Activated CD4-positive, alpha-beta memory T cell treated with anti-CD3 and anti-CD28 coated beads, Interleukin-2, amount 10 ng/mL, durations not matched to agents 7 days and 5 days (primary cell): ENCODE measurements at places on chromosomes 11 and 22. TPM values are rescaled to one million over a fixed set of nuclear protein-coding genes. Genes with fewer than 3 reads are reported as not detected.

NNMT gene
- total RNA-seq: not detected

DNA sequence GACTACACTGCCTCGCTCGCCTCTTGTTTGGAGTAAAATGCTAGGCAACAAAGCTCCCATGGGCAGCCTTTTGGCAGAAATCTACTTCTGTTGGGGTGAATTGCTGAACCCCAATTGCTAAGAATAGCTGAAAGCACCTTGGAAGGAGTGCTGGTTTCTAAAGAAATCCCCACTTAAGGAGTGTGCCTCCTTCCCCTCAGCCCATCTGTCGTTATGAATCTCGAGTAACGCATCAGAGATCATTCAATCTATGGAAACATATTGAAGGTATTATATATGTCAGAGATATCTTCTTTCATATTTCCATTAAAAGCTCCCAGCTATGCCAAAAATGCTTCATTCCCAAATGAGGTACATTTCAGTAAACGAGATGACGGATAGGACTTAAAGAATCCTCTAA is 229.6 kb upstream of the BLID start:
- H3K36me3 ChIP-seq: no peaks in the 10 kb centered on the region
- H3K4me3 ChIP-seq: no peak overlapping the region
- no peak for DNase-seq
- no peaks in the 10 kb centered on the region for H3K27me3 ChIP-seq
- H3K27ac ChIP-seq: no peak overlapping the region

GRCh38 chr11:36899800-36900199 is 301.8 kb upstream of the RAG2 start:
- H3K4me1 ChIP-seq: no peaks in the 10 kb centered on the region
- no peak for DNase-seq
- no peaks in the 10 kb centered on the region for H3K36me3 ChIP-seq
- H3K27ac ChIP-seq: no peak overlapping the region

DNA sequence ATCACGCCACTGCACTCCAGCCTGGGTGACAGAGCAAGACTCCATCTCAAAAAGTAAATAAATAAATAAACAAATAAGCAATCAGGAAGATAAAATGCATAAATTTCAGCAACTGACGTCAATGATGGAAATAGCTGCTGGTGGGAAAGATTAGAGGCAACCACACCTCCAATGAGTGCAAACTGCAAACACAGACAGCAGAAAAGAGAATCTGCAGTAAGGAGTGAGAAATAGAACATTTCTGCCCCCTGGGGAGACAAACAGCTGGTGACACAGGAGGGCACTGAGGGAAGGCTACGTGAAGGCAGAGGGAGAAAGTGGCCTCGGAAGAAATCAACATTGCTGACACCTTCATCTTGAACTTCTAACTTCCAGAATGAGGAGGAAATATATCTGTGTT is 6.5 kb downstream of the PI4KA start:
- H3K4me3 ChIP-seq: no peak overlapping the region
- peaks cover 15% of the 10 kb centered on the region for H3K4me1 ChIP-seq
- H3K36me3 ChIP-seq: peaks cover 2% of the 10 kb centered on the region
- no peak for DNase-seq

FOLH1 gene
- total RNA-seq: not detected

- no peaks in the 10 kb centered on the region for H3K36me3 ChIP-seq
- H3K27ac ChIP-seq: no peak overlapping the region
- no peak for DNase-seq
- peaks cover 21% of the 10 kb centered on the region for H3K4me1 ChIP-seq
Observed at GRCh38 chr11:111438846-111439520, 59.9 kb upstream of the POU2AF1 start.

CHADL gene
- 0.18 TPM for total RNA-seq

DNA sequence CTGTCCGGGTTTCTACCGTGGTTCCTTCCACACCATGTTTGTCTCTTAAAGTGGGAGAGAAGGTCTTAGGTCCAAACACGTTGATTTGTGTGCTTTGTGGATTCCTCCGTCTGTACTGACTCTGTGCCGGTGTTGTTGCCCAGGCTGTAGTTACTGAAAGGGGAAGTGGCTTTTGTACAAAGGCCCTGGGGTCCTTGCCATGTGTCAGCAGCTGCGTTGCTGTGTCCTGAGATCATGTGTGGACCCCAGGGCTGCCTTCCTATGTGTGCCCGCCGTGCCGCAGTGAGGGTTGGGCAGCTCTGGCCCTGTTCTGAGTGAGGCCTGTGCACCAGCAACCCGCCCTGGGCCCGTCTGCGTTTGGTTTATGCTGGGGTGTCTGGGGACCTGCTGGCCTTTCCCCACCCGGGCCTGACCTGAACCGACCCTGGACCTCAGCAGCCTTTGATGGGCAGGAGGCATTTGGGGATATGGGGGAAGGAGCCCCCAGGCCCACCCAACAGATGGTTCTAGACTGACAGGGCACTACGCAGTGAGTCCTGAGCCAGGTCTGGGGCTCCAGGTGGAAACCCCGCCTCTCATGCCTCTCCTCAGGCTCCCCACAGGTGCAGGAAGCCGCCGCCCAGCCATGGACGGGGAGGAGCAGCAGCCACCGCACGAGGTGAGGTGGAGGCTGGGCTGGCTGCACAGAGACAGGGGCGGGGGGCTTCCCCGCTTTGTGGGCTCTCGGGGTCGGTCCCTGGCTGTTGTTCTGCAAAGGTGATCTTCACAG is 6.9 kb downstream of the TRABD start:
- peak overlapping the region; percentile 79 for H3K4me3 ChIP-seq
- peak overlapping the region; percentile 95 for H3K27ac ChIP-seq
- peaks cover 48% of the 10 kb centered on the region for H3K4me1 ChIP-seq
- DNase-seq: peak; percentile 50
- peaks cover 36% of the 10 kb centered on the region for H3K36me3 ChIP-seq

- H3K36me3 ChIP-seq: no peaks in the 10 kb centered on the region
- no peak overlapping the region for H3K4me3 ChIP-seq
- H3K4me1 ChIP-seq: no peaks in the 10 kb centered on the region
Observed at GRCh38 chr11:29317694-29318093, 699.1 kb downstream of the KCNA4 start.

DNA sequence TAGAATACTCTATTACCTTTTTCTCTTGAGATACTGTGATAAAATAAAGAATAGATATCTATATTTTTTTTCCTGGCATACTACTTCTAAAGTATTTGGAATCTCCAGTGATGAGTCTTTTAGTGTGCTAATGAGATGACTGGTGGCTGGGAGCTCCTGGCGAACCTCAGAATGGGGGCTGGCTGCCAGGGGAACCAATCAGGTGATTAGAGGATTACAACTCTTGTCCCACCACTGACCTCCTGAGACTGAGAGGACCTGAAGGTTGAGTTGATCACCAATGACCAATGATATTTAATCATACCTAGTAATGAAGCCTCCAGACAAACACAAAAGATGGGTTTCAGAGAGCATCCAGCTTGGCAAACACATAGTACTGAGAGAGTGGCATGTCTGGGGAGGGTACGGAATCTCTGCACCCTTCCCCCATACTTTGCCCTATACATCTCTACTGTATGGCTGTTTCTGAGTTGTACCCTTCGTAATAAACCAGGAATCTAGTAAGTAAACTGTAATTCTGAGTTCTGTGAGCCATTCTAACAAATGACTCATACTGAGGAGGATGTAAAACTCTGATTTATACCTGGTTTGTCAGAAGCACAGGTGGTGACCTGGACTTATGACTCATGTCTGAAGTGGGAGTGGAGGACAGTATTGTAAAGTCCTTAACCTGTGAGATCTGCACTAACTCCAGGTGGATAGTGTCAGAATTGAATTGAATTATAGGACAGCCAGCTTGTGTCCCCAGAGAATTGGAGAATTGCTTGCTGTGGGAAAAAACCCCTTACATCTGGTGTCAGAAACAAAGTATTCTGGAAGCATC is 325.3 kb upstream of the LRRC4C start:
- no peaks in the 10 kb centered on the region for H3K27me3 ChIP-seq
- no peak overlapping the region for H3K27ac ChIP-seq
- no peaks in the 10 kb centered on the region for H3K4me1 ChIP-seq
- no peaks in the 10 kb centered on the region for H3K36me3 ChIP-seq

- peaks cover 86% of the 10 kb centered on the region for H3K4me1 ChIP-seq
- peak overlapping the region; percentile 64 for H3K4me3 ChIP-seq
- H3K36me3 ChIP-seq: peaks cover 82% of the 10 kb centered on the region
- peak overlapping the region; percentile 62 for H3K27ac ChIP-seq
- H3K27me3 ChIP-seq: no peaks in the 10 kb centered on the region
Observed at GRCh38 chr11:3835751-3836150, 5.0 kb downstream of the RHOG start.

GRCh38 chr11:7353100-7353499 is 101.4 kb downstream of the SYT9 start:
- DNase-seq: peak; percentile 23
- no peak overlapping the region for H3K4me3 ChIP-seq
- no peaks in the 10 kb centered on the region for H3K4me1 ChIP-seq
- no peaks in the 10 kb centered on the region for H3K27me3 ChIP-seq
- no peaks in the 10 kb centered on the region for H3K36me3 ChIP-seq
- no peak overlapping the region for H3K27ac ChIP-seq

DNA sequence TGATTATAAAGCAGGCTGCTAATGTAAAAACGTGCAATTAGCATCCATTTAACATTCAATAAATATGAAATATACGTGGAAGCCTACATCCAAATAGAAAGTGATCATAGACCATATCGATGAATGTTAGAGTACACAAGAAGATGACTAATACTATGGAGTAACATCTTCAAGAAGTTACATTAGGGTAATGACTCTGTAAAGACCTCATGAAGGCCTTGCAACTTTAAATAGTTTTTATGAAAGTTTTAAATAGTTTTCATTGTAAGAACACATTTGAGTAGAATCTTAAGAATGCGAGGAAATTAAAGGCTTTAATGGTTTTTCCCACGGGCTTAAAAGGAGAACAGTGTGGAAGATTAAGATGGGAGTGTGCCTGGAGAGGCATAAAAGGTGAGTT is 1.4 kb downstream of the TRIM34 start:
- H3K4me3 ChIP-seq: peak overlapping the region; percentile 90
- H3K27me3 ChIP-seq: no peaks in the 10 kb centered on the region
- peaks cover 31% of the 10 kb centered on the region for H3K36me3 ChIP-seq
- peaks cover 50% of the 10 kb centered on the region for H3K4me1 ChIP-seq

TRIM48 gene
- total RNA-seq: not detected
